Activated CD4-positive, alpha-beta T cell treated with anti-CD3 and anti-CD28 coated beads, Interleukin-2, amount 50 U/mL, for 24 hours (primary cell): ENCODE measurements at places on chromosomes 2 and 18.

DNA sequence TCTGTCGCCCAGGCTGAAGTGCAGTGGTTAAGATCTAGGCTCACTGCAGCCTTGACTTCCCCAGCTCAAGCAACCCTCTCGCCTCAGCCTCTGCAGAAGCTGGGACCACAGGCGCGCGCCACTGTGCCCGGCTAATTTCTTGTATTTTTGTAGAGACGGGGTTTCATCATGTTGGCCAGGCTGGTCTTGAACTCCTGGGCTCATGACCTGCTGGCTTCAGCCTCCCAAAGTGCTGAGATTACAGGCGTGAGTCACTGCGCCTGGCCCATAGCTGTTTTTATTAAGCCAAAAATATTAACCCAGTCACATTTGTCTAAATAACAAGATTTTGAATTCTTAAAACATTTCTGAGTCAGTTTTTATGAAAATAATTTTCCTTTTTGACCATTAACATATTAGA lies 6.3 kb upstream of the SFT2D3 start:
- DNase-seq = no peak

DNA sequence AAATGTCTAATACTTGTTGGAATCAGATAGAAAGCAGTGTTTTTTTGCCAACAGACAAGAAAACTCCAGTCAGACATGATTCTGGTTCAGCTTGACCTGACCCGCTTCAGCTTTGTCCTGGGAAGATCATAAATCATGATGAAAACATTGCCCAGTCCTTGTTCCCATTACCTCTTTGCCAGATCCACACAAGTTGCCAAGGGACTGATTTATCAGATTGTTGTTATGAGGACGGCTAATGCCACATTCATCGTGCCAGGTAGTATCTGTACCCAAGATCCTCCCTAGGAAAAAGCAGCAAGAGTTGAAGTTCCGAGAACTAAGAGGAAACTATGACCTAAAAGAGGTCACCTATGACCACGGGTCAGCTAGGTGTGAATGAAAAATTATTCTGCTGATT lies 39.0 kb downstream of the SLC40A1 start:
- no peak for DNase-seq

DNA sequence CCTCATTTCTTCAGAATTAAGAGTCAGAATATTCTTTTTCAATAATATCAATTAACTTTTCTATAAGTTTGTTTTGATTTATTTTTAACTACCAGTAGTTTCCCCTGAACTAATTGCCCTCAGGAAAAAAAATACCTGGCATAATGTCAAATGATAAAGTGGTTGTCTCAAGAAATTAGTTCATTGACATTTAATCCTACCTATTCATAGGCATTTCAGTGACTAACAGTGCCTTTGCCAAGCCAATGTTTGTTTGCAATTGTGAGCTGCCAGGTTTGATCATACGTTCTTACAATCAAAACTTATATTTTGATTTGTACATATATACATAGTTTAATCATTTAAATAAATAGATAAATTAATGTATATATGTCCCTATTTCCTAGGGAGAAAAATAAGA lies 267.3 kb upstream of the MC4R start:
- no peak for DNase-seq

DNA sequence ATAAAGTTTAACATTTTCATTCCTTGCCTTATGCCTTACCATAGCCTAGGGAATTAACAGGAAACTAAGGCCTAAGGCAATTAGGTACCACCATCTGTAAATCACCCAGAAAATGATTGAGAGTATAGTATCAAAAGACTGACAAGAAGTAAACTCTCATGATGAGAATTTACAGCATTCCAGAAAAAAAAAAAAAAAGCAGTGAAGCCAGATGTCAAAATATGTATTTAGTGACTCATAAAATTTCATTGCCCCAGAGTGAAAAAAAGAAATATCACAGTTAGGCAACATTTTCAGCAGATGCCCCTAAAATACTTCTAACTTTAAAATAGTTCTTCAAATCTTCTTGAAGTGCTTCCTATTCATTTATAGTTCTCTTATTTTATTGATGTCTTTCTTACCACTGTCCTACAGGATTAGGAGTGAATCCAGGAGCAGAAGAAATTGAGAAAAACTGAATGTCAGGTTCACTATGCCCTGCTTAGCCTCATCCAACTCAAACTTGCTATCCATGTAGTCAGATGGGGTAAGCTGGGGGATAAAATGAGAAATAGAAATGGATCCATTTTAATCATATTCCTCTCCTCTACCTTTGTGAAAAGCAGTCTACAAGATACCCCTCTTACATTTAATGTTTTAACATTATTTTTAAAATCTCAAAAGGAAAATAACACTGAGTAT lies 57.3 kb upstream of the TANK start:
- DNase-seq = no peak

DNA sequence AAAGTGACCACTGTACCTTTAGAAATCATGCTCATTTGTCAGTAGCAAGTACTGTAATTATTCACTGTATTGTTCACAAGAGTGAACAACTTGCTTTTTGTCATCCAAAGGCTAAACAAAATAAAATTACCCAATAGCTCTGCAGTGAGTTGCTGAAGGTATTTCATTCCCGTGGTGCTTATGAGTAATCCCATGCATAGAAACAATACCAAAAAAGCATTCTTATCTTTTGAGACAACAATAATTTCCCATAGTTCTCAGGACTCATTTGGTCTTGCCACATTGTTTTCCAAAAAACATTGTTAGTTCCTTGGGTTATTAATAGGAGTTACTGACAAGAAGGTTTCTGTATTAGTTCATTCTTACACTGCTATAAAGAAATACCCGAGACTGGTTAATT lies 503.2 kb upstream of the FAM98A start:
- no peak for DNase-seq

DNA sequence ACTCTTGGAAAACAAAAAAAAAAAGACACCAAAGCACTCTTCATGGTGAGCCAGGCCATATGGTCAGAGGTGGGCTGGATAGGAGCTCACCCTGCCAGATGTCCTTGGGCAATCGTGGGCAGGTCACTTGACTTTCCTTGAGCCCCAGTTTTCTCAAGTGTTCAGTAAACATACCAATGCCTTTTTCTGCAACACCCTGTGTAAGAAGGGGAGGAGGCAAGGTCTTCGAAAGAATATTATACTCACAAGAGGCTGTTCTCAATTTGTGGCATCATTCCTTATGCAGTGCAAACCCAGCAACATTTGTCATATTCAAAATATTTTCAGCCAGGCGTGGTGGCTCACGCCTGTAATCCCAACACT lies 22.9 kb upstream of the TMEM87B start:
- no peak for DNase-seq

DNA sequence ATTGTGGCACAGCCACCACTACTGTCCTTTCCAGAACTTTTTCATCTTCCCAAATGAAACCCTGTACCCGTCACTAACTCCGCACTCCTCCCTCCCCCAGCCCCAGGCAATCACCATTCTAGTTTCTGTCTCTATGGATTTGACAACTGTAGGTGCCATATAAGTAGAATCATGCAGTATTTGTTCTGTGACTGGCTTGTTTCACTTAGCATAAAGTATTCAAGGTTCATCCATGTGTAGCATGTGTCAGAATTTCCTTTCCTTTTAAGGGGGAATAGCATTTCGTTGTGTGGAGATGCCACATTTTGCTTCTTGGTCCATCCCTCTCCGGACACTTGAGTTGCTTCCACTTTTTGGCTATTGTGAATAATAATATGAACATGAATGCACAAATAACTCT lies 842 bp upstream of the CKAP2L start:
- DNase-seq = no peak

- no peak for DNase-seq
Observed at GRCh38 chr18:44025421-44025820, 655.3 kb upstream of the SETBP1 start.

GRCh38 chr2:1136067-1136466 lies 185.4 kb downstream of the SNTG2 start:
- no peak for DNase-seq

DNA sequence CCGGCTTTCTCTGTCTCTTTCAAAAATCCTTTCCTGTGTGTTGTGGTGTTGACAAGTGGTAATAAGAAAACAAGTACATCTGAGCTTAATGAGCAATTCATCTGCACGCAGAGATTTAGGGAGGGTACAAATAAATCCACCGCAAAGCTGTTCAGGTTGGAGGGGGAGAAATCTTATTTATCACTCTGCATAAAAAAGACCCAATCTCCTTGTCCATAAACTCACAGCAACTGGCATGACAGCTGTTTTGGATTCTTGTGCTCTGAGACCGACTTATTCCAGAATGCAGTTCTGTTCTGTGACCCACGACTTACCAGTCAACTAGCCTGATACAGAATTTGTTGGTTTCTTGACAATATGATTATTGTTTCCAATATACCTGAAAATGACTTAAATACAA lies 380.1 kb downstream of the SOX11 start:
- DNase-seq = no peak

- no peak for DNase-seq
Observed at GRCh38 chr18:63843008-63843407, 44.5 kb upstream of the SERPINB2 start.

- DNase-seq = no peak
Observed at GRCh38 chr18:11751341-11752115, 62.5 kb downstream of the GNAL start.

DNA sequence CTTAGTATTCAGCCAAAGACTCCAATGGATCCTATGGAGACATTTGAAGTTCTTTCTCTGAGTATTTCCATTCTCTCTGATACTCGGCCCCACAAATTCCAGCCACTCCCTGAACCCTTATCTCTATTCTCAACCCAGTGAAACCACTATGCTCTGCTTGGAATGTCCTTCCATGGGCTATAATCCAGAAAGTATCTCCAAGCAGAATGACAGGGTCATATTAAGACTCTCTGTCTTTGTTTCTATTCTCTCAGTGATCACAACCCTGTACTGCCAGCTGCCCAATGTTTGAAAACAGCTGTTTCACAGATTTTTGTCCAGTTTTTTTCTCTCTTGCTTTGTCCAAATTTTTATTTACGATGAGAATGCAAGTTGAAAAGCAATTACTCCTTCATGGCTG lies 21.9 kb downstream of the CHMP3 start:
- DNase-seq = no peak

GRCh38 chr2:214261683-214262082 lies 149.2 kb upstream of the VWC2L start:
- DNase-seq = no peak

DNA sequence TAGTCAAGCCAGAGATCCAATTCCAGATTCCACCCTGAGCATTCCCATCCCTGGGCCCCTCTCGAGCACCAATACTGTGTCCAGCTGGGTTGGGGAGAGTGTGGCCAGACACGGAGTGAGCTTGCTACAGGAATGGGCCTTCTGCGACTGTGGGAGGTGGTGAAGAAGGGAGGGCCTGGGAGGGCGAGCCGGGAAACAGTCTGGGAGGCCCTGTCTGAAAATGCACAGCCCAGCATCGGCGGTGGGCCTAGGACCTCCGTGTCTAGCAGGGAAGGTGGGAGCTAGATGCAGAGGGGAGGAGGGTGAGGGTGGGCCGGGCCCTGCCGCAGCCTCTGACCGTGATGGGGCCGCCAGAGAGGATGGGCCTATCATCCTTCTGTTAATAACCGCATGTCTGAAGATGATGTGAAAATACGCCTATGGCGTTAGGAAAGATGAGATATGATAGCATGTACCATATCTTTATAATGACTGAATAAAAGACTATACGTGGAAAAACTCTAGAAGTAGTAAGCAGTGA lies 1.9 kb upstream of the OTOS start:
- no peak for DNase-seq

DNA sequence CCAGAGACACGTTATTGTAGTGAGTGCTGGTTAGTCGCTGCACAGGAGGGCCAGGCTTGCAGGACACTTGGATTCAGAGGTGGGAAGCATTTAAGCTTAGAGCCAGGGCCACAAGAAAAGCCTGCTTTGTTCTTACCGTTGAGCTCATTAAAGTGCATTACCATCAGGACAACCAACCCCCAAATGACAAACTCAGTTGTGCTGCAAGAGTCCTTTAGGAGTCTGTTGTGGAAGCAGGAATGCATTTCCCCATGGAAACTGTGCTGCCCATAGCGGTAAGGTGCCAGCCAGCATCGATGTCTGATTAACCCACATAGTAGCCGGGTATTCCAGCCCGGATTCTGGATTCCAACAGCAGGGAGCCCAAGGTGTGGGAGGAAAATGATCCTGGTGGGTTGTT lies 23.4 kb upstream of the REEP1 start:
- DNase-seq = no peak

DNA sequence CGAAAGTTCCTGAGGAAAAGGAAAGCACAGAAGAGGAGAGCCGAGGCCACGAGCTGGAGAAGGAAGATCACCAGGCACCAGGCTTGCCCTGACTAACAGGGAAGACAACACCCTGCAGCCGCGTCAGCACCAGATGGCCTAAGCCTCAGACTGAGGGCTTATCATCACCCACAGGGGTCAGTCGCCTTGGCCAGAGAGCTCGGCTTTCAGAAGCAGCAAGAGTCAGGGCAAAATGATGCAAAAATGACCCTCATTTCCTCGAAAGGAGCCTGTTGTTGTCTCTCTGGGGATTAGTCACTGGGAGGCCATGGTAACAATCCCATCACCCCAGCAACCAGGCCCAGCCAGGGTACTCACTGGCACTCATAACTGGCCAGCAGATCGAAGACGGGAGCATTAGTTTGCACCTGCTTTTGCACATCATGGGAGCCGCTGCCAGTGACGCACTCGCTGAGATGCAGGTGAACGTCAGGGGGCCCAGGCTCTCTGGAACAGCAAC lies 42.7 kb upstream of the ZFP36L2 start:
- DNase-seq = no peak

DNA sequence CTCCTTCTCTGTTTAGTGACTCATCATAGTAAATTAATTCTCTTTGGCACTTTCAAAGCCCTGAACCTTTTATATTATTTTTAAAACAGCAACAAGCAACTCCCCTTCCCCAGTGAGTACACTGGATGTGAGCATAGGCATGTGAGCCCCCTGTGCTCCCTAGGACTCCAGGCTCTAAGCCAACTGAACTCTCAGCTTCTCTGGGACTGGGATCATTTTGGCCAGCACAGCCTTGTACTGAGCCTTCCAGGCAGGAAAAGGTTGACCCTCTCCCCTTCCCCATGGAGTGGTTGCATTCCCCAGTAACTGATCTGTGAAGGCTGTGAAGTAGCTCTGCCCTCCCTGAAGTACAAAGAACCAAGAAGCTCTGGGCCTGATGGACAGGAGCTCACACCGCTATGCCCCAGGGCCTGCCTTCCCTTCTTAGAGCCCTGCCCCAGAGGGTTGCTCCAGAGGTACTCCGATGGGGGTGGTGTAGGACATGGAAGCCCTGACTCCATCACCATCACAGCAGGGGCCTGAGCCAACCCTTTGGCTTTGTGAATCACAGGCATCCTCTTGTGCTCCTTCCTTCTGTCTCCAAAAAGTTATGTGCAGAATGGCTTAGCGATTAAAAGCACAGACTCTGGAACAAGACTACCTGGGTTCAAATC lies 57.8 kb downstream of the ADD2 start:
- DNase-seq = no peak

- no peak for DNase-seq
Observed at GRCh38 chr2:134333646-134334189, 79.8 kb downstream of the MGAT5 start.

- DNase-seq = peak; percentile 33
Observed at GRCh38 chr2:25301453-25302352, 40.0 kb downstream of the DNMT3A start.
